ENCODE measurements at places on chromosomes 1 and 21.

DNA sequence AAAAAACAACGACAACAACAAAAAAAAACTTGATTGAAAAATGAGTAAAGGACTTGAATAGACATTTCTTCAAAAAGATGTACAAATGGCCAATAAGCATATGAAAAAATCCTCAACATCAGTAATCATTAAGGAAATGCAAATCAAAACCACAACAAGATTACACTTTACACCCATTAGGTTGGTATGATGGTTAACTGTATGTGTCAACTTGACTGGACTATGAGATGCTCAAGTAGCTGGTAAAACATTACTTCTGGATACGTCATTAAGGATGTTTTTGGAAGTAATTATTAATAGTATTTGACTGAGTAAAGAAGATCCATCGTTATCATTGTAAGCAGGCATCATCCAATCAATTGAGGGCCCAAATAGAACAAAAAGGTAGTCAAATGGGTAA is 34.9 kb upstream of the LYPLAL1 start:
- DNase-seq, result no peak

DNA sequence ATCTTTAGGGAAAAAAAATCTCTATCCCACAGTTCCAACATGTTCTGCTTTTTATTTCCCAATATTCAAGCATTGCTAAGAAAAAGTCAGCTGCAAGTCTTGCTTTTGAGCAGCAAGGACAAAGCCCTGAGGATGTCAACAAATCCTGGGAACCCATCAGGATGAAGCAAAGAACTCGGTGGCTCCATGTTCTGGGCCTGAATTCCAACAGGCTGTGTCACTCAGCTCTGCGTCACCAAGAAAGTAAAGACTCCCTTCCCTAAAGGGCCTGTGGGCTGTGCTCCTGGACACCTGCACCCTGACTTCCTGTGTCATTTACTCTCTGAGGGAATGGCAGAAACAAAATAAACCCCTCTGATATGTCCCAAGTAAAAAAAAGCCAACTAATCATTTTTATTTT is 95.5 kb downstream of the TIAM1 start:
- DNase-seq, result no peak

- no peak for DNase-seq
These were observed 43.0 kb downstream of the ATG4C start for GRCh38 chr1:62826901-62827300.

- DNase-seq, result no peak
These were observed 109.6 kb downstream of the AKT3 start for GRCh38 chr1:243740255-243740999.

GRCh38 chr1:9197186-9198099 is 37.1 kb upstream of the H6PD start:
- no peak for DNase-seq

DNA sequence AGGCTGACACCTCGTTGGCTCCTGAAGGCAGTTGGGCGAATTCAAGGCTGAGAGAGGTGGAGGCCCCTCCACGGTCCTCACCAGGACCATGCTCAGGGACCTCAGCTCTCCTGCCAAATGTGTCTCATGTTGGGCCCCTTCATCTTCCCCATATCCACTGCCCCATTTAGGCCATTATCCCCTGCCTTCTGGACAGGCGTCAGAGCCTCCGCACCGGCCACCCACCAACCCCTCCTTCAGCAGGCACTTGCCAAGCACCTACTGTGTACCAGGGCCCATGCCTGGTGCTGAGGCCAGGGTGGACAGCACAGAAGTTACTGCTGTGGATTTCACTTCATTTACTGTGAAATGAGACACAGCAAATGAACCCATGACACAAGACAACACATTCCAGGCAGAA is 325.8 kb downstream of the MATN1 start:
- no peak for DNase-seq

- no peak for DNase-seq
These were observed 7.2 kb downstream of the GALNT2 start for GRCh38 chr1:230074270-230074669.

DNA sequence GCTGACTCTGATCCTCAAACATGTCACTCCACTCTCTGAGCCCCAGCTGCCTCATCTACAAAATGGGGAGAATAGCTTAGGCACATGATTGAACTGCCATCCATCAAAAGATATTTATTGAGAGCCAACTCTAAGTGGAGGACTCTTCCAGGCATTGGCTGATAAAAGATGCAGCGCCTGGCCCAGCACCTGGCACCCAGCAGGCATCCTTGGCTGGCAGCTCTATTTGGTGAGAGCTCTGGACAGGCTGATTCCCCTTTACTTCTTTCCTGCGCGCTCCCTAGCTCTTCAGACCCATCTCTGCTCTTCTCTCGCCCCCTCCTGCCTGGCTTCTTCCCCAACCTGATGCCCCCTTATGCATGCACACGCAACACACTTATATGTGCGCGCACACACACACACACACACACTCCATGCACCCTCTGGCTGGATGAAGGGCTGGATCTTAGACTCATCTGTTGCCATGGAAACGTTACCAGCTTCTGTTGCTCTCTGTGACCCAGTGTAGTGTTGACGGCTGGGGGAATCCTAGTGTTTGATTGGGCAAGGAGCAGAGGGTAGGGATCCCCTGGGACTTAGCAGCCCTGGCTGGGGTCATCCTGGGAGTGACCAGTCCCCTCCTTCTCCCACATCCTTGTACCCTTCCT is 49.3 kb downstream of the VWA5B1 start:
- DNase-seq, result no peak

GRCh38 chr1:207981976-207982375 is 71.1 kb upstream of the CD34 start:
- no peak for DNase-seq

- DNase-seq, result no peak
These were observed 81.1 kb upstream of the ATP1B1 start for GRCh38 chr1:169025412-169025811.

- no peak for DNase-seq
These were observed 21.3 kb downstream of the BACE2 start for GRCh38 chr21:41189150-41189745.

DNA sequence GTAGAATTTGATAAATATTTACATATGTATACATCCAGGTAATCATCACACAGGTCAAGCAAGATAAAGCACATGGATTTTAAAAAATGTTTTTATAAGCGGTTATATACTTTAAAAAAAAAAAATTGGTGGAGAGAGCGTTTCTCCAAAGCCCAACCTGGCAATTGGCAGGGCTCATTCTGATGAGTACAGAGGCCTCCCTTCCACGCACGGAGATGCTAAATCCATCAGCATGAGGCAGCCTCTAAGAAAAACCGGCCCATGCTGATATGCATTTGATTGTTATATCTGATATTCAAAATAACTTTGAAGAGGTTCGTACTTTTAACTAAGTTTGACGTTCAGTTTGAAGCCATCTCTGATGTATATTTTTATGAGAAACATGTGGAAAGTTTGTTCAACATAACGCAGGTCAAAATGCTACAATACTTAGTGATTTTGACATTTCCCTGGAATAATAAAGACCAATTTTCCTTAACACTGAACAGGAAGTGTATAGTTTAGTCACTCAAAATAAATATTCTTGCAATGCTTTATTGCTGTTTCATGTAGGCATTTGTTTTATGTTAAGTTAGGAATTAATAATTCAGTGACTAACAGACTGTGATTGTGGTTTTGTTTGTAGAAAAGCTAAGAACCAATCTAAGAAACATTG is 151.7 kb downstream of the NR5A2 start:
- no peak for DNase-seq

DNA sequence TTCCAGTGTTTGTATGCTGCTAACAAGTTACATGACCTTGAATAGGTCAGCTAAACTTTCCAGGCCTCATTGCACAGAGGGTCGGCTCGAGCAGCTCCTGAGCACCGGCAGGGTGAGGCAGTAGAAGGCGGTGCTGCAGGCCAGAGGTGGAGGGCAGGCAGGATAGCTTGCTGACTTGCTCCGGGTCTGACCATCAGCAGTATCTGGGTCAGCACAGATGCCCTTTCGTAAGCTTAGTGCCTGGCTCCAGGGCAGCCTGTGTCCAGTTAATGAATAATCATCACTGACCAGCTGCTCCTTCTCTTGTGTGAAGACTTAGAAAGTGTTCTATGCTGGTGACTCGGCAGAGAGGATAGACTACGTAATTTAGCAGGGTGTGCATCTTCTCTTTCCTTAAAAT is 6.9 kb downstream of the MAPKAPK2 start:
- no peak for DNase-seq

DNA sequence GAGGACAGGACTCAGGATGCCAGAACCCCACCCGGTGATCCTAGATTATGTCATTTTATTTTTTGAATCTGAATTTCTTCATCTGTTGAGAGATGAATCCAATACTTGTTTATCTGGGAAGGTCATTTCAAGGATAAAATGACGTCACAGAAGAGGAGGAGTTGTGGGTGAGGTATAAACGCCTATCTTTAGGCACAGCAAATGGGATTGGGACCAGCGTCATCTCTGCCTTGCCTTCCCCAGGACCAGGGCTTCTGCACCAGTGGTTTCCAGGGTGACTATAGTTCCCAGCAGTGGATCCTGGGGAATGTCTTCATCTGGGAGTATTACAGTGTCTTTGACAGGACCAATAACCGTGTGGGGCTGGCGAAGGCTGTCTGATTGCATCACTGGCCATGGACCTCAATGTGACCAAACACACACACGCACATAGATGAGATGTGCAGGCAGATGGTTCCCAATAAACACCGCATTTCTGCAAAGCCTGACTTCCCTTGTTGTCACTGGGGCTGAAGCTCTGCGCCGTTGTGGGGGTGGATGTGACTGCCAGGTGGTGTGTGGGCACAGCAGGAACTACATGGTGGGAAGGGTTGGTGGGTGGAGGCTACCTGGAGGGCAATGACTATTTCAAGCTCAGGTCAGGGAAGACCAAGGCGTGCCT is 28.1 kb downstream of the KCNA10 start:
- no peak for DNase-seq

DNA sequence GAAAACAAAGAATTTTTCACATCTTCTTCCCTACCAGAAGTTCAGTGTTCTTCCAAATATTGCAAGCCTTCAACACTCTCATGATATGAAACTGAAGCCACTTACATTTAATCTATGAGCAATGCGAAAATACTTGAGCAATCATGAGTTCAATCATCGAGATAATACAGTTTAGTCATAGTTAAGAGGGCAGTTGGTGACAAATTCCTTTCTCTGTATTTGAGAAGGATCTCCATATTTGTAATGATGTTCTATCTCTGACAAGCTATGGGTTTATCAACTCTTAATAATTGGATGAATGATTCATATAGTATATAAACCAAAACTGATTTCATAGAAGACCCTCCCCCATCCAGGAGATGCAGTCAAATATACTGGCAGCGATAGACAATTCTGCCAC is 29.7 kb upstream of the PYHIN1 start:
- no peak for DNase-seq

GRCh38 chr1:12142141-12142823 is 24.5 kb upstream of the TNFRSF1B start:
- no peak for DNase-seq

DNA sequence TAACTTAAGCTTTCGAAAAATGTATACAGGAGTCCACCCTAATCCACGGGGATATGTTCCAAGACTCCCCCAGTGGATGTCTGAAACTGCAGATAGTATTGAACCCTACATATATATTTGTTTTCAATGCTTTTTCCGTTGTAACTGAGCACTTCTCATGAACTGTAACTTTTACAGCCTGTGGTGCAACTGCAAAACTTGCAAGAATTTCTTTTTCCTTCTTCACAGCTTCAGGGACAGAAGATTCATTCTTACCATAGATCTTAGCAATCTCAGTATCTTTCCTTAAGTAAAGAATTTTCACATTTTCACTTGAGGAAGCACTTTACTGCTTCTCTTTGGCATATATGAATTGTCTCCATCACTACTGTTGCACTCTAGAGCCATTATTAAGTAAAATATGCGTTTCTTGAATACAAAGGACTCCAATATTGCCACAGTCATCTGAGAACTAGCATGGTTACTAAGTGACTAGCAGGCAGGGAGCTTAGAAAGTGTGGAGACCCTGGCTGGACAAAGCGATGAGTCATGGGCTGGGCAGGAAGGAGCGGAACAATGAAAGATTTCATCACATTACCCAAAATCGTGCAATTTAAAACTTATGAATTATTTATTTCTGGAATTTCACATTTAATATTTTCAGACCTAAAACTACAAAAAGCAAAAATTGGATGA is 14.1 kb downstream of the DPYD start:
- no peak for DNase-seq

- DNase-seq, result no peak
These were observed 2.9 kb downstream of the KCNJ10 start for GRCh38 chr1:160066829-160067745.

DNA sequence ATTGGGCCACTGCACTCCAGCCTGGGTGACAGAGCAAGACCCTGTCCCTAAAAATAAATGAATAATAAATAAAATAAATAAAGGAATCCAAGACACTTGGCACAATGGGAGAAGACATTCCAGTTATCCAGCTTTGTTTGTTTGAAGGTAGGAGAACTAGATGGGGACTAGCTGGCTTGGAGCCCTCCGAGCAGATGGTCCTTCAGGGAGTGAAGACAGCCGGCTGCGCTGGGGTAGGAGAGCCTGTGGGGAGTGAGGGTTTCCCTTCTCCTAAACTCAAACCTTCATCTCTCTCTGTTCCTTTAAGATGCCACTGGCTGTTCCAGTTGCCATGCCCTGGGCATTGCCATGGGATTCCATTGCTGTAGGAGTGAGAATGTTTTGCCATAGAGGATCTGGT is 120.6 kb downstream of the NAV1 start:
- DNase-seq, result no peak

- DNase-seq, result no peak
These were observed 8.6 kb upstream of the NTNG1 start for GRCh38 chr1:107132195-107132594.

GRCh38 chr1:9612162-9612845 is 23.6 kb downstream of the TMEM201 start:
- no peak for DNase-seq

- no peak for DNase-seq
These were observed 16.1 kb downstream of the CSF1 start for GRCh38 chr1:109926662-109927300.

- DNase-seq, result no peak
These were observed 1.1 kb downstream of the SERTAD4 start for GRCh38 chr1:210233495-210234328.

- DNase-seq, result no peak
These were observed 8.3 kb downstream of the MAPKAPK2 start for GRCh38 chr1:206693029-206693428.

- no peak for DNase-seq
These were observed 28.4 kb downstream of the NTPCR start for GRCh38 chr1:232978815-232979214.

DNA sequence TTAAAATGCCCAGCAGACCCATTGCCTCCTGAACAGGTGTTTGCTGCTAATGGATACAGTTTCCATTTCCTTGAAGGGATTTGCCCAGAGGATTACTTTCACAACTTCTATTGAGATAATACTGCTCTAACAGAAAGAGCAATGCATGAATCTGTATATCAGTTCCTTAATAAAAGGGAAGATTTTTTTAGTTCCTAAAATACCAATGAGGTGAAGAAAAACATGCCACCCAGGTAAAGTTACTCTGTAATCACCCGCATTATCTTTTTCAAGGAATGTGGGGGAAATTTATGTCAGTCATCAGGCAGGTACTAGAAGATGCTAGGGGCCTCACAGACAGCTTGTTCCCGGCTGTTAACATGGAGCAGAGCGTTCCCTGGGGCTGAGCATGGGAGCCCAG is 41.1 kb downstream of the KCNJ15 start:
- DNase-seq, result no peak

Measured in stimulated activated CD4-positive, alpha-beta T cell treated with anti-CD3 and anti-CD28 coated beads, TNF-alpha, amount 100 ng/mL, for 1 hour (primary cell).